GDM1 (cell line): ENCODE measurements at places on chromosomes 7 and 10.

DNA sequence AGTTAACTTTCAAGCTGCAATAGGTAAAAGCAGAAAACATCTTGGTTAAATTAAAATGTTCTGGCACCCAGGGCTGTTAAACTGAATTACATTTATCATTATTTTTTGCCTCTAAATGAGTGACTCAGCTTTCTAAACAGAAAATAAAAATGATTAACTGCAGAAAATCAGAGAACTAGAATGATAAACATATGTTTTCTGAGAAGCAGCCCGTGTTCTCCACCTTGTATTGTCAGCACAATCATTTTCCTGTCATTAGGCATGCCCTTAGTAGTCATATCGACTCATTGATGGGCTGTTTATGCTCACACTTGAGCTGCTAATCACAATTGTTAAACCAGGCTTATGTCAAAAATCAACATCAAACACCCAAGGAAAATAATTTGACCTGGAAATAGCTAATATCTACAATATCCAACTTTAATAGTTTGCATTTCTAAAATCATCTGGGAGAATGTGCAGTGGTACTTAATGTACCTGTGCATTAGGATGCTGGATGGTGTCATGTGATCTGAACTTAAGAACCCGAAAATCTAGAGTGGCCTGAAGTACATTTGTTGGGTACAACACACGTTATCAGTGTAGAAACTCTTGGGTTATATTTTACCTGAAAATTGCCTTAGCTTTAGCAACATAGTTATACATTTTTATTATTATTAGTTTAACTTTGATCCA lies 2.3 kb downstream of the MDFIC start:
- DNase-seq: no peak

DNA sequence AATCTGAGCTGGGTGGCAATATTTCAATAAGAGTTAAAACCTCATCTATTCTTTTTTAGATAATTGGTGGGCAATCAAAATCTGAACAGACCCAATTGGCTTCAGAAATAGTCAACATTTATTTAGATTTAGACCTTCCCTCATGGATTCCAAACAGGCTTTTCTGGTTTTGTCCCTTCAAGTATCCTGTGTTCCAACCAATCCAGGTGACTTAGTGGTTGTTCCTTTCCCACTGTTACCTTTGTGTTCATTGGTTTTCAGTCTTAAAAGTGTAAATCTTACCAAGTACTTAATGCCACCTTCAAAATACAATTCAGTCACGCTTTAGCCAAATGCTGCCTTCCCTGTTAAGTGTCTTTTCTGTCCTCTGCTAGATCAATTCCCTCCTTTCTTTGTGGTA lies 85.9 kb downstream of the AHR start:
- no peak for DNase-seq

DNA sequence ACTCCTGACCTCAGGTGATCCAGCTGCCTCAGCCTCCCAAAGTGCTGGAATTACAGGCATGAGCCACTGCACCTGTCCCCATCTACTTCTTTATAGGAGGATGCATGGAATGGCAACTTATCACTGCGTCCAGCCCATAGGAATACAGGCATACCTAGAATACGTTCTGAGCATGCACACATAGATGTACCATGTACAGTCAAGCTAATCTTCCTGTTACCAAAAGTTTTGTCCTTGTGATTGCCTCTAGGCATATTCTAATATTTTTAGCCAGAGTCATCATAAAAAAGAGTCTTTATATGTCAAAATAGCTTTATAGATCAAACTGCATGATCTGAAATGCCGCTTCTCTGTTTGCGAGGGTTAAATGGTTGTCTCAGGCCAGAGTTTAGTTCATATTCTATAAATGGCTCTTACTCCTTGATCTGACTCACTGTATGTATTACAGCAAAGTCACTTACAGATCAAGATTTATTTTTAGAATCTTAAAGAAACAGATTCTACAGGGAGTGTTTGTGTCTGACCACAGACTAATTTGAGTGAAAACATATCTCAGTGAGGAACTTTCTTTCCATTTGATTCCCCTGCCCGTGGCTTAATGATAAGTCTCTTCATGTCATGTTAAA lies 210.9 kb downstream of the CREB5 start:
- DNase-seq: no peak

GRCh38 chr7:30647589-30648364 lies 34.5 kb downstream of the CRHR2 start:
- no peak for DNase-seq

DNA sequence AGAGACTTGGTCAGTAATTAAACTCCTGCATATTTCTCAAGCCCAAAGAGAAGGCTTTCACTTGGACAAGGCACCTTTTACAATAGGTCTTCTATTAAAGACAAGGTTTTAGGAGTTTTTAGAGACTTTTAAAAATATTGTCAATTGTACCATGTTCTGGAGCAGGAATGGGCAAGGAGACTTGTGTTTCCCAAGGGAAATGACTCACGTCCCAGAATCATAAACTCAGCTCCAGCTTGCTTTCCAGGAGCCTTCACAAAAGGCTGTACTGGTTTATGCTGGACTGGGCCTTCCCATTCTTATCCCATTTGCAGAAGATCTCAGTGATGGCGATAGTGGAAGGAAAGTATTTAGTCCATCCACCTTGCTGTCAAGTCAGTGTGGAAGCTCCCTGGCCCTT lies 7.8 kb upstream of the GLI3 start:
- no peak for DNase-seq

GRCh38 chr10:46018453-46019176 lies 11.8 kb downstream of the NCOA4 start:
- DNase-seq: no peak

- DNase-seq: no peak
These were observed 27.3 kb downstream of the SH3PXD2A start for GRCh38 chr10:103828107-103828506.

GRCh38 chr7:28674359-28674782 lies 262.1 kb downstream of the CREB5 start:
- no peak for DNase-seq

DNA sequence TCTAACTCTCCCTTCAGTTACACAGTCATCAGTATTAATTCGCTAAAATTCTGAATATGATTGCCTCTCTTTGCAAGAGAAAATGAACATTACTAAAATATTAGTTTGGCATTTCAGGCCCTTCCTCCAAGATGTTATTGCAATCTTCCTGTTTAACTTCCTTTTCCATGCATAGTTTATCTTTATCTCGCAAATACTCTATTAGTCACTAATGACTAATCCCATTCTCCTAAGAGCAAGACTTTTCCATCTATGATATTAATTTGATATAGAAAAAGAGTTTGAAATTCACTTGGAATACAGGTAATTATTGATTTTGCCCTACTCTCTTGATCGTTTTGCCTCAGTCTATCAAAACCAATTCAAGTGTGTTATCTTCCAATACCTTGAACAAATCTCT lies 41.8 kb upstream of the SEMA3A start:
- no peak for DNase-seq

DNA sequence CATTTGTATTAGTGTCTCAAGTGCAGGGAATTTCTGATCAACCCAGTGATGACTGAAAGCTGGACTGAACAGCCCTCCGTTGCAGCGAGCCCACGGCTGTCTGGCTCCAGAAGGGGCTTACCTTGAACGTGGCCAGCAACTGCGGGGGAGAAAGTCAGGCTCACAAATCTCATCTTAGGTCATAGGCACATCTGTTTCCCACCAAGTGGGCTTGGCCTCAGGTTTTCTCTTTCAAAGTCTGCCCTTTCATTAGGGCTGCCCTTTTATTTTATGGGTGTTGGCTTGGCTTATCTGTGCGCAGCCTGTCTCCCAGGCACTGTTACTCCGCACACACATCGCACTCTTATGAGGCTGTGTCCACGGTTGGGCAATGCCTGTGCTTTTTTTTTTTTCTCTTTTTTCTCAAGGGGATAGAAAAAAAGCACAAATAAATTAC lies 178.0 kb downstream of the JCAD start:
- no peak for DNase-seq

DNA sequence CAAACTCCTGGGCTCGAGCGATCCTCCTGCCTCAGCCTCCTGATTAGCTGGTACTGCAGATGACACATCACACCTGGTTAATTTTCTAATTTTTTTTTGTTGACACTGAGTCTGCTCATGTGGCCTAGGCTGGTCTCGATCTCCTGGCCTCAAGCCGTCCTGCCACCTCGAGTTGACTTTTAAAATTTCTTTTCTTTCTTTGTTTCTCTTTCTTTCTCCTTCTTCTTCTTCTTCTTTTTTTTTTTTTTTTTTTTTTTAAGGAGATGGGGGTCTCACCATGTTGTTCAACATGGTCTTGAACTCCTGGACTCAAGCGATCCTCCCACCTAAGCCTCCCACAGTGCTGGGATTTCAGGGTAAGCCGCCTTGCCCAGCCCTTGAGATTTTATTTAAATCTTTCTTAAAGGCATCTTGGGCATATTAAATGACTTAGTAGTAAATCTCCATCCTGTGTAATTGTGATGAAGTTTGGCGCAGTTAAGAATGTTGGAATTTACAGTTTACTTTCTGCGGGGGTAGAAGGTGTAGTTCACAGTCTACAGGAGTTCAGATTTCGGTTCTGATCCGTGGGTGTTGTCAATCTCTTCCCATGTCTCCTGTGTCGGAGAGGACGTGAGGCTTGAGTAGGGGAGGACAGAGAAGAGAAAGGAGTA lies 1.0 kb upstream of the ITGA8 start:
- DNase-seq: no peak

DNA sequence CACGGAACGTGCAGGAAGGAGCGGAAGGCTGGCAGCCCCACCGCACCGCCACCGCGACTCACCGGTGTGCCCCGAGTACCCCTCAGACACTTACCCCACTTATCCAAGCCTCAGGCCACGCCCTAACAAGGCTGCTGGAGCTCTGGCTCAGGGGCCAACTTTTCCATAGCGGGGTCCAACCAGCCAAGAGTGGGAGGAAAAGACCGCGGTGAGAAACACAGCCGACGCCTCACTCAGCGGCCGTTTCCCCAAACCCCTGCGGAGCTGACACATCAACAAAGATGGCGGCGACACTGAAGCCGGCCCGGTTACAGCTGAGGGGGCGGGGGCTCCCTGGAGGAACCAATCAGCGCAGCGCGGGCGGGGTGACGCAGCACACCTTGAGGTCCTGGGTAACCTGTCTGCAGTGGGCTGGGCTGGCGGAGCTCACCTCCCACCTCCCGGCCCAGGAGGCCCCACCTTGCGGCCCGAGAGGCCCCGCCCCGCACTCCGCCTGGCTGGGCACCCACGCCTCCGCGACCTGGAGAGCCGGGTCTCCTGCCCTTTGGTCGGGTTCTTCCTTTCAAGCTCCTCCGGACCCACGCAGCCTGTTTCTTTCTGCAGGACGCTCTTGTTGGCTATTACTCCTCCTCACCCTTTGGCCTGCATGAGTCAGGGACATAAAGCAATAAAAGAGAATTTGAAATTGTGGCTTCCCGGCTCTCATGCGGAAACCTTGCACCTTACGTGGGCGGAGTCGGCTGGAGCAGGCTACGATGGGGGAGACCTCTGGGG lies at the start of gene CCDC186:
TSS of gene CCDC186 (minus strand) at position 283 of the 774 bp plus-strand sequence. CDS start 10,935 bp downstream, outside the sequence.
- peak; percentile 86 for DNase-seq

DNA sequence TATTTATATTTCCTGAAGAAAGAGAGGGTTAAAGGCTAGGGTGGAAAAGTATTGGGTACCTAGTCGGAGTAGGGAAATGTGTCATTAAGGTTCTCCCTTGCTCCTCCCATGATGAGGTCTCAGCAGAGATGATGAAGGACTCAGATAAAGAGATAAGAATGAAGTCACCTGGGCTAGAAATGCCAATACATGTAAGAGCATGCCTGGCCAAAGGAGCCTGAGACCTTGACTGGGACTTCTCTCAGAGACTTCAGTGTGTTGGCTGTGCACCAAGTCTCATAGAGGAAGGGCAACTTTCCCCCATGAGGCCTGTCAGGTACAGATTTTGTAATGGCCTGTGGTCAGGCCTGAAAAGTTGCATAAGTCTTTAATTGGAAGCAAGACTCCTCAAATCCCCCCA lies 361.0 kb upstream of the CDC14C start:
- DNase-seq: no peak

DNA sequence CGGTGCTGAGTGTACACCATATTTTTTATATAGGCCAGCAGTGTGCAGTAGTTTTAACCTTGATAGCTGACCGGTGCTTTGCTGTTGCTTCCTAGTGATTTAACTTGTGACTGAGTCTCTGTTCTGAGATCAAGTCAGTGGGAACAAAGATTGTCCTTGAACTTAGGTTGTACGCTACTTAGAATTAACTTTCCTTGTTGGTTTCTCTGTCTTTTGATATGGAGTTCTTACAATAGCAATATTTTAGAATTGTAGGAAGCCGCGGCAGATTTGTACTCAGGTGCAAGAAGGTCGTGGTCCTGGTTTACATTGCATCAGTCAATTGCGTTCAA lies 1.3 kb downstream of the DDX21 start:
- no peak for DNase-seq

DNA sequence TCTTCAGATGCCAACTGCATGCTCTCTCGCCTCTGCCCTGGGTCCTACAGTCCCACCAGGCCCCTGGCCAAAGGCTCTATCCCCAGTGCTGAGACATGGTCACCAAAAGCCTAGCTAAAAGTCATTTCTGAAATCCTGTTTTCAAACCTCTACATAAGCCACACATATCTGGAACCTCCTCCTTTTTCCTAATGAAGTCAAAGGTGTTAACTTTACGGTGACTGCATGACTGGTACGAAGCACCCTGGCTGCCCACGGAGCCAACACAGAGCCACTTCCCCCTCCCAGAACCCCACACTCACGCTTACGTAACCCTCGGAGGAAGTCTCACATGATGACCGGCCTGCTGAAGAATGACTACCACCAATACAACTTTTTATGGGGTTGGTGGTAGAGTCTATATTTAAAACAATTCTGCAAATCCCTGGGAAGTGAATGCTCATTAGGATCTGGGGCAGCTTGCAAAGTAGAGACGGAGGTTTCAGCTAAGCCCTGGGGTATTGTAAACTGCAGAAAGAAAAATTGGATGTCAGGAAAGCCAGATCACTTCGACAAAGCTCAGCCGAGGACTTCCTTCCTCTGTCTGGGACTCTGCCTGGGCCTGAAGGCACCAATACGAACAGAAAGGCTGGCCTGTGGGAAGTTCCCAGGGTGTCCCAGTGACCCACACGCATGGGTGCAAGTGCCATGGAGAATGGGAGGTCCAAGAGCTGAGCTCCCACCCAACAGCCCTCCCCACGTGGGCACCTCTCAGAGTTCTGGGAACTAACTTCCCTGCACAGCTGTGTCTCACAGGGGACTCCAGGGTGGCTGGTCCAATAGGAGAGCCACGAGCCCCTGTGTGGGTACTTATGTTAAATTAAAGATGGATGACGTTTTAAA lies 50.7 kb downstream of the PDGFA start:
- peak; percentile 44 for DNase-seq

DNA sequence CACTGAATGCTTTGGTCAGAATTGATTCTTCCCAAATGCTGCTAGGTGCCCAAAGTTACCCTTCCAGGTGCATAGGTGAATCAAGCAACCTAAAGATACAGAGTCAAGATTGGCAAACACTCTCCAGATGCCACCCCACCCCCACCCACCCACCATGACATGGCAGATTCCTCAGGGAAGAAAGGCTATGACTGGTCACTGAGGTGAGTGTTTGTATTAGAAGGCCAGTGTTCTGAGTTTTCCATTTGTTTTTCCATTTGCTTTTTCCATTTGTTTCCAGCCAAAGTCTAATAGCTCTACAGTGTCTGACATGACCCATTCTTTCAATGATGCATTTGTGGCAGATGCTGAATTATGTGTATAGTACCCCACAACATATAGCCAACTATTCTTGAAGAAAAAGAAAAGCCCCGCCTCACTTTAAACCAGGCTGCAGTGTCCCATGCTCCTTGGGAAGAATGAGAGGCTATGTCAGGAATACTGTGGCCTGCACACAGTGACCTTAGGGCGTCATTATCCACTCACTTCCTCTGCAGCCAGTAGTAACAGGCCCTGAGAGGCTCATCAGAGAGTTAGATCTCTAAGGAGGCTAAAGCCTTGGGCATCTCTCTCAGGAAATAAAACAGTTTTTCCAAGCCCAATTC lies 16.1 kb upstream of the HIBADH start:
- DNase-seq: no peak

GRCh38 chr10:47287805-47288204 lies 12.2 kb upstream of the GDF10 start:
- no peak for DNase-seq
